ENCODE measurements at places on chromosomes 16 and 17. TPM values are rescaled to one million over a fixed set of nuclear protein-coding genes. Genes with fewer than 3 reads are reported as not detected.

CRISPLD2 gene
- 0.10 TPM for polyA plus RNA-seq

C16orf46 gene
- 0.19 TPM for polyA plus RNA-seq

USP31 gene
- polyA plus RNA-seq: 9.1 TPM

MT1A gene
- polyA plus RNA-seq: 0.48 TPM

MYH13 gene
- polyA plus RNA-seq: not detected

CRYM gene
- polyA plus RNA-seq: 0.08 TPM

LRRC75A gene
- 0.11 TPM for polyA plus RNA-seq

ANKRD40 gene
- 12.0 TPM for polyA plus RNA-seq

SMIM36 gene
- polyA plus RNA-seq: not detected

KRT14 gene
- 18,688 TPM for polyA plus RNA-seq

USP43 gene
- 3.4 TPM for polyA plus RNA-seq

TNFRSF13B gene
- polyA plus RNA-seq: not detected

DNA sequence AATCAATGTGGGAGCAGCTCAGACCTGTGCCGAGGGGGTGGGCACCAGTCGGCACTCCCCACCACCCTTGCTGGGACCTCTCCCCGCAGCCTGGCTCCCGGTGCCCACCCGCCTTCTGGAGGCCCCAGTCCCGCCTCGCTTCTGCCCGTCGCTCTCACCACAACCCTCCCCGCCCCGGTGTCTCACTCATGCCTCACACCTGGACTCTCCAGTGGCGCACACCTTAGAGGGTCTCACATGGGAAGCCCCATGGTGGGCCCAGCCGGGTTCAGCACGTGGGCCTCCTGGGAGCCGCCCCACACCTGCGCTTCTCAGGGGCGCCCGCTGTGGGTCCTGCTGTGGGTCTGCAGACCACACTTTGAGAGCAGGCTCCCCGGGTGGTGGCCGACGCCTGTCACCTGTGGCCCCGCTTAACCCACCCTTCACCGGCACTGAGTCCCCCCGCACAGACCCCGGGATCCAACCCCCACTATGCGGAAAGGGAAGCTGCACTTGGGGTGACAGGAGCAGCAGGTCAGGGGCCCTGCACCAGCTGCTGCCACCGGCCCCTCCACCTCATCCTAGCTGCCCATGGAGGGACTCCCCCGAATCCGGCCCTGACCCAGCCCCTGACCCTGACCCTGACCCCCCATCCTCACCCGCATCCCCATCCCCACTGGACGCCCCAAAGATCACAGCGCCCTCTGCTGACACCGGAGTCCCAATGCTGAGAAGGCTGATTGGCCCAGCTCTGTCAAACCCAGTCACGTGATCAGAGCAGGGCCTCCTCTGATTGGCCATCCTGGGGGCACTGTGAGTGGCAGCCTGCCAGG, 27.4 kb upstream of the SLC38A10 start:
- DNase-seq: no peak

GRCh38 chr16:26765087-26765486, 301.6 kb upstream of the C16orf82 start:
- no peak for DNase-seq

DNA sequence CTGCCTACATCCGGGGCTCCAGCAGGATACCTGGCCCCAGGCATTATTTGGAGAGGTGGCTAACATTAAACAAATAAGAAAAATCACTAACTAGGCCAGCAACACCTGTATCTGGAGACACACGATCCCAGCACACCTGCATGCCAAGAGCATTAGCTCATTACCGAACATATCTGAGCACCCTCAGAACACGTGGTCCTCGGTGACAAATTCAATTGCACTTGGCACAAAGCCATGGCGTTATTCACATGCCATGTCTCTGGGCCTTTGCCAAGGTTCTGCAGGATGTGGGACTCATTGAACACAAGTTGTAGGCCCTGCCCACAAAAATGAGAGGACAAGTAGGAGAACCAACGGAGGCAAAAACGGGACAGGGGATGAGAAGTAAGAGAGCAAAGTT, 552.3 kb downstream of the TOX3 start:
- peak; percentile 99 for DNase-seq

DNA sequence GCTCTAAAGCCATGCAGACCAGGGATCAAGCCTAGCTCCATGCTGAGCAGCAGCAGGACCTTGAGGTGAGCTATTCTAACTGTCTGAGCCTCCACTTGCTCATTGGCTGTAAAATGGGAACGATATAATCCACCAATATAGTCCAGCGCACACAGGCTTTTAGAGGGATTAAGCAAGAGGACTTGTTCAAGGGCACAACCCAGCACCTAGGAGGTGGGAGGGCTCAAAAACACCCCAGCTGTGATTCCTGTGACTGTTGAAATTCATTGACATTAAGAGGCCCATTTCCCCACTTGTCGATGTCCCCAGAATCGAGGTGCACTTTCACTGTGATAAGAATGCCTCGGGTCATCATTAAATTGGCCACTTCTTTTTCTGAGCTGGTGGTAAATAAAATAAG, 4.1 kb downstream of the USH1G start:
- DNase-seq: no peak

DNA sequence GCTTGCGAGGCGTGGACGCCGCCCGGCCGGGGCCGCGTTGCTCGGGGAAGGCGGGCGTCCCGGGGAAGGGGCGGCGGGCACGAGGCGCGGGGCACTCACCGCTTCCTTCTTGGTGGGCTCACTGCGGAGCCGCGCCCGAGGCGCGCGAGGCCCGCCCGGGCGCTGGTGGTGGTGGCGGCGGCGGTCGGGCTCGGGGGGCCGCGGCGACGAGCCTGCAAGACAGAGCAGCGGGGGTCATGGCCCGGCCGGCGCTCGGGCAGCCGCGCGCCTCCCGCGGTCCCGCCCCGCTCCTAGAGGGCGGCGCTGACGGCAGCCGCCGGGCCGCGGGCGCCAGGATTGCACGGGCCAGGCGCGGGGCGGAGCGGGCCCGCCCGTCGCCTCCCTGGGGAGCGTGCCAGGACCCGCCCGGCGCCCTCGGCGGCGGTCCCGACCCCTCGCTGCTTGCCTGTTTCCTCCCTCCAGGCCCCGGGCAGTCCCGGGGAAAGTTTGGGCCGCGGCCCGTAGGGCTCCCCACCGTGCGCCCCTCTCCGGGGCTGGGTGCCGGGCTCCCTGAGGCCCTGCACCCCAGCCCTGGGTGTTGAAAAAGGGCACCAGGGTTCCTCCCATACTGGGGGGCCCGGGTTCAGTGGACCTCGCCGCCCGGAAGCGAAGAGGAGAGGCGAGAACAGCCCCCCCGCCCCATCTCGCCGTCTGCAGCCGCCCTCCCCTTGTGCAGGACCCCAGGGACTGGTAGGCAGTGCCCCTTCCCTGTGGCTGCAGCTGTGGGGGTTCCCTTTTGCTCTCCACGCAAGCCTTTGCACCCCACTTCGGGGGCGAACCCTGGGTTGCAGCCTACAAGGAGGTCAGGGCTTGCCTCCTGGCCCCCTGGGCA, at the start of gene C16orf74:
C16orf74 (minus strand) TSS at position 270 of the 871 bp plus-strand sequence. CDS start 15,879 bp downstream, outside the sequence.
- DNase-seq: no peak

GRCh38 chr17:7132511-7133094, 18.0 kb upstream of the ASGR2 start:
- no peak for DNase-seq

GRCh38 chr16:53209429-53209828, 154.6 kb downstream of the CHD9 start:
- no peak for DNase-seq

DNA sequence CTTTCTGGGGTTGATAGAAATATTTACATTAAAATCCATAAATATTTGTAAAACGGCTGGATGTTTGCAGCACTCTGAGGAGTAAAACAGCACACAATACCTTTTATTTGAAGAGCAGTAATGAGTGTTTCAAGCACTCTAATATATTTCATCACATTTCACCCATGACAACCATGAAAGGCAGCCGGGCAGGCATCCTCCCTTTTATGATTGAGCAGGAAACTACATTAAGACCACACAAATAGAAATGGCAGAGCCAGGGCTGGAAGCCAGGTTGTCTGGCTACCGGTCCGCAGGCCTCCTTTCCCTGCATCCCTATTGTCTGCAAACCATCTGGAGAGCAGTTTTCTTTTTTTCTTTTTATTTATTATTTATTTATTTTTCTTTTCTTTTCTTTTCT, 23.1 kb upstream of the GPRC5C start:
- no peak for DNase-seq

GRCh38 chr17:49850772-49851386, 3.0 kb upstream of the TAC4 start:
- DNase-seq: no peak

GRCh38 chr17:8679126-8679525, 48.6 kb upstream of the MYH10 start:
- DNase-seq: no peak

DNA sequence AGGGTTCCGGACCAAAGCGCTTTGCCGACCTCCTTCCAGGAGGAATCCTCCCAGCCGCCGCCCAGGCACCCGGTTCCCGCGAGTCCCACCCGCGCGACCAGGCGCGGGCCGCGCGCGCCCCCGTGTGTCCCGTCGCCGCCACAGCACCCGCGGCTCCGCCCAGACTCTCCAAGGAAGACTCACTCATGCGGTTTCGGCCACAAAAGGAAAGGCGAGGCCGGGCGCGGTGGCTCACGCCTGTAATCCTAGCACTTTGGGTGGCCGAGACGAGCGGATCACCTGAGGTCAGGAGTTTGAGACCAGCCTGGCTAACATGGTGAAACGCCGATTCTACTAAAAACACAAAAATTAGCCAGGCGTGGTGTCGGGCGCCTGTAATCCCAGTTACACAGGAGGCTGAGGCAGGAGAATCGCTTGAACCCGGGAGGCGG, 3.5 kb upstream of the PKMYT1 start:
- peak; percentile 71 for DNase-seq

DNA sequence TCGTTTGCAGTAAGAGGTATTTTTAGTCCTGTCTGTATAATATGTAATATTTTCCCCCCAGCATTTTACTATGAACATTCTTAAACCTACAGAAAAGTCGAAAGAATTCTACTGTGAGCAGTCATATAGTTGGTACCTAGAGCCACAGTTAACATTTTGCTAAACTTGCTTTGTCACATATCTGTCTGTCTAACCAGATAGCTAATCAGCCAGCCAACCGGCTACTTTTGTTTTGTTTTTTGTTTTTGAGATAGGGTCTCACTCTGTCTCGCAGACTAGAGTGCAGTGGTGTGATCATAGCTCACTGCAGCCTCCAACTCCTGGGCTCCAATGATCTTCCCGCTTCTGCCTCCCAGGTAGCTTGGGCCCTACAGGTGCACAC, 73.3 kb downstream of the ABCC1 start:
- DNase-seq: no peak

- DNase-seq: no peak
Observed at GRCh38 chr17:72699545-72699944, 392.9 kb downstream of the SLC39A11 start.

DNA sequence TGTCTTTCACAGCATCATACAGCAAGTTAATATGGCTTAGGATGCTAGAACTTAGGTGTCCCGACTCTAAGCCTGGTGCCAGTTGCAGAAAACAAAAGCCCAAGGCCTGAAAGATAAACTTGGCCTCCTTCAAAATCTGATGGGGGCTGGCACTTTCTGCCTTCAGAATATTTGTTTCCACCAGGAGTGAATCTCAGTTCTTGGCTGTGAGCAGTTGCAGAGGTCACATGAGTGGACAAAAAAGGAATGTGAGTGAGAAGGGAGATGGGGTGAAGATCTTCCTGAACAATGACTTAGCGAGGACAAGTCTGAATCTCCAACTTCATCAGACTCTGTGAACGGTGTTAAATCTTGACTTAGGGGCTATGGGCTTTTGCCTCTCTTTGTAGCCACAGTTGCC, 46.6 kb downstream of the HOXB1 start:
- DNase-seq: no peak

- DNase-seq: no peak
Observed at GRCh38 chr17:20284022-20284421, 183.3 kb downstream of the LGALS9B start.

- DNase-seq: peak; percentile 32
Observed at GRCh38 chr17:29567554-29568330, 759 bp upstream of the TP53I13 start.

Measured in foreskin keratinocyte (primary cell).